ENCODE measurements at places on chromosomes 5 and 9.

- DNase-seq = peak; percentile 16
These were observed 453.3 kb downstream of the BNC2 start for GRCh38 chr9:16417161-16417560.

DNA sequence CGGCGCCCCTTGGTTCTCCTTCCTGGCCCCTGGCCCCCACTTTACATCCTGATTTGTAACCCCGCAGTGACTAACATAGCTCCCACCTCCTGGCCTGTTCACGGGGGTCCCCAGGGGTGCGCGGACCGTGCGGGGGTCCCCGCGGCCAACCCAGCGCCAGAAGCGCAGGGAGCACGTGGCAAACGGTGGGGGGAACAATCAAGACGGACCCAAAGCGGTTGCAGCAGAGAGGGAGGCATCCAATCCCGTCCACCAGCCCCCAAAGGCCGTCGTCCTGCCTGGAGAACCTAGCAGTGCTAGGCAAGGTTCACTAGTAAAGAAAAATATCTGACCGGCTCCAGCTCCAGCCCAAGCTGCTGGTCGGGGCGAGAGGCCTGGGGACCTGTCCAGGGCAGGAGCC is 201.5 kb downstream of the AUH start:
- no peak for DNase-seq

GRCh38 chr9:25396828-25397227 is 281.4 kb downstream of the TUSC1 start:
- DNase-seq = no peak

DNA sequence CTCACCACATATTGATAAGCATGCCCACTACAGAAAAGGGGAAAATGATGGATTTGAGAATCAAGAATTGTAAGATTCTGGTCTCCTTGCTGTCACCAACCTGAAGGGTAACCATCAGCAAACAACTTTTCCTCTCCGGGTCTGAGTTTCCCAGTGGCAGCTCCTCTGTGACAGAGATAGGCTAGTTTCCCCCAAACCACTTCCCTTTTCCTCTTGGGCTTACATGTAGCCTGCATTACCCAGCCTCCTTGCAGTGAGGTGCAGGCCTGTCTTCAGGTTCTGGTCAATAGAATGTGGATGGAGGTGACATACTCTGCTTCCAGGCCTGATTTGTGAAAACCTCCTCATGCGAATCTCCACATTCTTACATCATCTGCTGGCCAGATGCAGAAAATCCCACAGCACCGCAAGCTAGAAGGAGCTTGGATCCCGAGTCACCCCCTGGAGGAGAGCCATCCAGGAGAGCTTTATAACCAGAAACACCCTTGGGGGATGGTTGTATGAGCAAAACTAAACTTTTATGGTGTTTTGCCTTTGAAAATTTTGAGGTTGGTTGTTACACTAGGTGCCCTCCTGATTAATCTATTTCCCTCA is 206.1 kb downstream of the RGS3 start:
- no peak for DNase-seq

GRCh38 chr9:99054581-99054980 is 50.3 kb upstream of the TGFBR1 start:
- DNase-seq = no peak

DNA sequence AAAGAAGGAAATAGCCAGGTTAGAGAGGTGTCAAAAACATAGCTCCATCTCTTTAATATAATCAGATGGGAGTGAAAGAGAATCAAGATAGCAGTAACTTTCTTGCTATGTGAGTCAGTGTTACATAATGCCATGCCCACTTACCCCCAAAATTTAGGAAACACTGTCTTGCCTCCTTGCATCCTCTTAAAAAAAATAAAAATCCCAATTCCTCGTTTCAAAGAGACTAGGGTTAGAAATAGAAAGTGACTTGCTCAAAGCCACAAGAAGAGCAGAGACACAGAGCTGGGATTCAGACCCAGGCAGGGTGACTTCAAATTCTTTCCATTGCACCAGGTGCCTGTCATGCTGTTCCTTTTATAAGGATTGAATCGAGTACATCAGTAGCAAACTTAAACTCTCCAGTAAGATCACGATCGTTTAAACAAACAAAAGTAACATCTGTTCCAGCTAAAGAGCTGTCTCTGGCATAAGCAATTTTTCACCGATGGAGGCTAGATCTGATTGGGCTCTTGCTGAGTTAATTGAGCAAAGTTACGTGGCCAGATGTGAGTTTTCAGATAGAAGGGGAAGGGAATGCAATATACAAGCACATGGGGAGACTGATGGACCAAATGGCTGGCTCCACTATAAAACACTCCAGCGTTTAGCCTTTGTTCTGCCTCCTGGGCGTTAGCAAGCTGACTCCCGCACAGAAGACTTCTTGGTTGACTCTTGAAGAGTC is 176.9 kb downstream of the PALM2AKAP2 start:
- no peak for DNase-seq

GRCh38 chr5:76305269-76305668 is 97.8 kb upstream of the IQGAP2 start:
- DNase-seq = no peak

DNA sequence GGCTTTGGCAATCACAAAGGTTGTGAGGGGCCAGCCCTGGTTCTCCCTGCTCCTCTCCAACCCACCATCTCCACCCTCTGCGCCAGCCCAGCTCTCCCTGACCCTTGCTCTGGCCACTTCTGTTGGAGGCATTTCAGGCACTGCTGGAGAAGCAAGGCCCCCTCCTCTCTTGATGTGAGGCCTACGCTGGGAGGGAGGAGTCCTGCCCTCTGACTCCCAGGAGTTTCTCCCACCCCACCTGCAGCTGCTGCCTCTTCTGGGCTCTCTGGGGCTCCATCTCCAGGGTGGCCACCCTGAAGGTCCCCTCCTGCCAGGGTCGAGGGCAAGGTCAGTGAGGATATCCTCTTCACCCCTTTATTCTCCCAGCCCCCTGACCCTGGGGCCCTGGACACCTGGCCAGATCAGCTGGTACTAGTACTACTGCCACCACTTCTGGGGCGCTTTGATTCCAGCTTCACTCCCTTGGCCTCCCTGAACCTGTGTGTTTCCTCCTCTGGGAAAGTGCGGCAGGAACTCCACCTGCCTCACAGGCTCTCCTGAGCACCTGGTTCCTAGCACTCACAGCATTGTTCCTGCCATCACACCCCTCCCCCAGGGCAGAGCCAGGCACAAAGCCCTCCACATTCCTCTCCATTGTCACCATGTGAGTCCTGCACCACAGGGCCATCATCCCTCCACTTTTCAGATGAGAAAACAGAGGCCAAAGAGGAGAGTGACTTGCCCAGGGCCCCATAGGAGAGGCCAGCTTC is 23.8 kb upstream of the TDRD7 start:
- DNase-seq = no peak

- no peak for DNase-seq
These were observed 30.4 kb upstream of the SLC2A8 start for GRCh38 chr9:127366594-127366993.

DNA sequence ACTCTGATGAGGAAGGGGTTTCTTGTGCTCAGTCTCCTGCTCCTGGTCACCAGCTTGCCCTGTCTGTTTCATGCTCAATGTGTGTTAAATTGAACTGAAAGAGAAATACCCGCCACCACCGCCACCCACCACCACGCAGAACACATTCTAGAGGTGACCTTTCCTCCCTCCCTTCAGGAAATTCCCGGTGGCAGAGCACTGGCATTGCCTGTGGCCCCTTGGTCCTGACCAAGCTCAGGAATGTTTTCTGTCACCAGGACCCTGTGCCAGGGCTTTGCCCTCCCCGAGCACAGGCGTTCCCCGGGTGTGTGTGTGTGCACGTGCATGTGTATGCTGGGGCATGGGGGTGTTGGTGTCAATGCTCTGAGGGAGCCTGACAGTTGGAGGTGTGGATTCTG is 10.2 kb upstream of the SLC25A51 start:
- DNase-seq = no peak

DNA sequence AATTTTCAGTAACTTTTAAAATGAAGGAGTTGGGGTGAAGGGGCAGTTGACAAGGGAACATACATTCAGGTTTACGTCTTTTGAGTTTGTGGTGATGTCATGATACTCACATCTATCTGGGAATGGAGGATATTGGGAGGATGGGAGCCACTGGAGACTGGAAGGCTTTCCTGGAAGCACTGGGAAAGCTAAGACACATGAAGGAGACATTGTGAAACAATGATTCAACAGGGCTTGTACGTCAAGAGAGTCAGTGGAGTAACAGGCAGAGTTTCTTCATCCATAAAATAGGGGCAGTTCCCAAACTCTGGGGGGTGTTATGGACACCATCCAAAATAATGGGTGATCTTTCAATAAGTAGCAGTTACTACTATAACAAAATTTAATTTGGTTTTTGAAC is 572.8 kb downstream of the CCDC171 start:
- DNase-seq = no peak

DNA sequence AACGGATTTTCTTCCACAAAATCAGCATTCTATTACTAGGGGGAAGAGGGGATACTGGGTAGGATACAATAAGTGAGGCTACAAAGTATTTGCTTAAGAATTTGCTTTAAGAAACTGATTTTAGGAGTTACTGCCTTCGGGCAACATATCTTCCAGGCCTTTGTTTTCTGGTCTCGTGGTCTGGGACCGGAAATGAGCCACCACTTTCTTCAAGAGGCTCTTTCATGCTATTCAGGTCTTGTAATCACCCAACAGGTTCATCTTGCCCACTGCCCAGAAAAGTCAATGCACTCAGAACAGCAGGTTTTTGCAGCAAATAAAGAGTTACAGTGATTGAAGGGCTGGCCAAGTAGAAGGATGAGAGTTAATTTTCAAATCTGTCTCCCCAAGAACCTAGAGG is 6.6 kb upstream of the AOPEP start:
- no peak for DNase-seq

Data from NCI-H1105 treated with DMSO at 0.1 percent for 48 hours (cell line).